Lung (tissue), 17 donors: ENCODE measurements at places on chromosomes 2 and 18. TPM values are rescaled to one million over a fixed set of nuclear protein-coding genes. Genes with fewer than 3 reads are reported as not detected.

Gene DLGAP1
- 5.2 TPM for total RNA-seq

Gene APCDD1
- total RNA-seq: 77.4 TPM

DNA sequence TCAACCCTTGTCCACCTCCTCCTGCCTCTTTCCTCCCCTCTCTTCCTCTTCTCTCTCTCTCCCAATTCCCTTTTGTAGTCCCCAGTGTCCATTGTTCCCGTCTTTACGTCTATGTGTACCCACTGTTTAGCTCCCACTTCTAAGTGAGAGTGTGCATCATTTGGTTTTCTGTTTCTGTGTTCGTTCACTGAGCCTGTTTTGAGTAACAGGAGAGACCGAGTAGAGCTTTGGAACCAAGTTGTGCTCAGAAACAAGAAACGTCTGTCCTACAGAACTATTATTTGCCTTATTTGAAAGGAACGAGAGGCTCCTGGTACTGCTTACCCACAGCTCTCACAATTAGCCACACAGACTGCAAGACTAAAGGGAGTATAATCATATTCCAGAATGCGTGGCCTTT lies 50.1 kb upstream of the MAPRE2 start:
- DNase-seq: no peak
- no peaks in the 10 kb centered on the region for H3K36me3 ChIP-seq
- H3K27me3 ChIP-seq: no peaks in the 10 kb centered on the region
- H3K27ac ChIP-seq: no peak overlapping the region
- no peak overlapping the region for H3K4me3 ChIP-seq
- H3K4me1 ChIP-seq: no peaks in the 10 kb centered on the region

- H3K4me3 ChIP-seq: no peak overlapping the region
- DNase-seq: peak; percentile 34
- peaks cover 2% of the 10 kb centered on the region for H3K27me3 ChIP-seq
- no peaks in the 10 kb centered on the region for H3K4me1 ChIP-seq
Measured at GRCh38 chr2:172836347-172836821, 100.7 kb downstream of the RAPGEF4 start.

- H3K4me1 ChIP-seq: peaks cover 10% of the 10 kb centered on the region
- DNase-seq: no peak
- no peaks in the 10 kb centered on the region for H3K27me3 ChIP-seq
- H3K27ac ChIP-seq: no peak overlapping the region
Measured at GRCh38 chr2:112813280-112813966, 23.2 kb downstream of the IL1B start.

DNA sequence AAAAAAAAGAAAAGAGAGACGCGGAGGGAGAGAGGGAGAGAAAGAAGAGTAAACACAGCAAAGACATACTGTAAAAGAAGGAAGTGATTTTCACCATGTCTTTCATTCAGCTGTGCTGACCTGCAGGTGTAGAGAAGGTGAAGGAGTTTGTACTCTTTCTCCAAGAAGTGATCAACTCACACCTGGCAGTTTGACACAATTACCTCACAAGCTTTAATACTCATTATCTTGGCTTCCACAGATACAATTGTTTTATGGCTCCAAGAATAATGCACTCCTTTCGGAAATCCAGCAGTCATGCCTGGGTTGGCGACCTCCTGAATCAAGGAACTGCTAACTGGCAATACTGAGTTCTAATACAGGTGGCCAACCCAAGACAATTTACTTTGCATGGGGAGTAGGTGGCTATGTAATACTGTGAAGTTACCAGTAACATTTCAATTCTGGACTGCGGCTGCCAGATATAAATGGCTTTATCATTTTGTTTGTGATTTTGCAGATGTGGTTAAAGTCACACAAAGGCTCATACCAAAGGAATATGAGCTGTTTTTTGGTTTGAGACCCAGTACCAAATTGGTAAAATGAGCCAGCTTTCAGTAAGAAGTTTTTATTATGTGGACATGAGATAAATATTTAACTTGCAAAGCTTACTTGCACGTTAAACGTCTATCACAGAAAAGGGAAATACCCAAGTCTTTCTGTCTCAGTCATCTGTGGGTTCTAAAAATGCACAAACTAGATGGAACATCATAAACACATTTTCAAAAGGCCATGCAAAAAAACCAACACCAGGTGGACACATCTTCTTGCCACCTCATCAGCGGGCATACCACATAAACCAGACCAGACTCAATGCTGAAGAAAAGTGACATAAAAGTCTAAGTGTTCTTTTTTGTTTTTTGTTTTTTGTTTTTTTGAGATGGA lies 69.3 kb downstream of the NCKAP5 start:
- H3K36me3 ChIP-seq: no peaks in the 10 kb centered on the region
- no peak overlapping the region for H3K4me3 ChIP-seq
- no peaks in the 10 kb centered on the region for H3K27me3 ChIP-seq
- H3K27ac ChIP-seq: no peak overlapping the region
- H3K4me1 ChIP-seq: peaks cover 22% of the 10 kb centered on the region

GRCh38 chr2:10097352-10098148 lies 17.3 kb upstream of the CYS1 start:
- no peak overlapping the region for H3K4me3 ChIP-seq
- no peak overlapping the region for H3K27ac ChIP-seq
- no peaks in the 10 kb centered on the region for H3K36me3 ChIP-seq
- peaks cover 4% of the 10 kb centered on the region for H3K27me3 ChIP-seq

DNA sequence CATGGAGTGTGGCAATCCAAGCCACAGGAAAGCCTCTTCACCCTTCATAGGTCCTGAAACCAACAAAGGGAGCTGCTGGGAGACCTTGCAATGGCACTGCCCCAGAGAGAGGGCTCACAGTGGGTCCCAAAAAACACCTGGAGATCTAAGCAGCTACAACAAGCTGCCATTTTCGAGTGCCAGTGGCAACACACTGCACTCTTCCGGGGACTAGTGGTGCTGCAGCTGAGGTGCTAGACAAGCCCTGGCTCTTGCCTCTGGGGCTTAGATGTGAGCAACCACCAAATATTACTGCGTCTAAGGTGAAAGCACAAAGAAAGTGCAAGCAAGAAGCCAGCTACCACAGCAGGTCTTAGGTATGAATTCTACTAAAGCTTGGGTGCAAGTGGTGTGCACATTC lies 192.9 kb downstream of the NOL4 start:
- no peak for DNase-seq
- H3K36me3 ChIP-seq: no peaks in the 10 kb centered on the region
- H3K27ac ChIP-seq: no peak overlapping the region
- H3K4me3 ChIP-seq: no peak overlapping the region
- no peaks in the 10 kb centered on the region for H3K27me3 ChIP-seq

- H3K4me3 ChIP-seq: no peak overlapping the region
- no peak for DNase-seq
- peaks cover 8% of the 10 kb centered on the region for H3K27me3 ChIP-seq
- no peaks in the 10 kb centered on the region for H3K4me1 ChIP-seq
Measured at GRCh38 chr2:232464544-232464885, 8.6 kb downstream of the ALPI start.

DNA sequence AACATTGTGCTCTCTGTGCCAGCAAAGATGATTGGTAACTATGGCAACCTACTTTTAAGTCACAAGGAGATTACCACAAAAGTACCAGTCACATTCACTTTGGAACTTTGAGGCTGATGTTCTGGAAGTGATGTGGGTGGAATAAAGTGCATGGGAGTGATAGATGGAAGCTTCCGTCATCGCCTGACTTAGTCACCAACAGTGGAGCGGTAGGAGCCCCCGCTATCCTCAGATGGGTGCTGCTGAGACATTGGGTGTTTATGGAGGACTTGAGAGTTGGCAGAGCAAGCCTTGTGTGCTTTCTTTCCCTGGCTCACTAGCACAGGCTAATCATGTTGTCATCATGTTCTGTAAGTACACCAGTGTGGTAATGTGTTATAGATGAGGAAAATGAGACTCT lies 4.6 kb downstream of the PPP1R7 start:
- H3K27me3 ChIP-seq: no peaks in the 10 kb centered on the region
- H3K4me1 ChIP-seq: peaks cover 11% of the 10 kb centered on the region
- no peak overlapping the region for H3K4me3 ChIP-seq
- no peak for DNase-seq

DNA sequence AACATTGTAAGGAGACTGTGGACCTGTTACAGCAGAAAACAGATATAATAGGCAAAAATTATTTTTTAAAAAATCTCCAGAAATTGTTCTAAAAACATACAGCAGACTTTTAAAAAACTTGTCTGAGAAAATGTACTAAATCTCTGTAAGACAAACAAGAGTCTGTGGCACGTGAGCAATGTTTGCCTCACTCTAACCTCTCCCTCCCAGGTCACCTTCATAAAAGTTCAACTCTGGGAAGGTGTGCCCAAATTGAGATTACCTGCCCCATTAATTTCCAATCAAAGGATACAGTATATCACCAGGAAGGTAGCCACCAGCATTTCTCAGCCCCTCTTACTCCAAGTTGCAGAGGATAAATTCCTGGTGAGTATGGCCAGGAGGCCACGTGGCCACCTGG lies 992.7 kb downstream of the TMEM182 start:
- H3K27me3 ChIP-seq: no peaks in the 10 kb centered on the region
- H3K4me3 ChIP-seq: no peak overlapping the region
- no peaks in the 10 kb centered on the region for H3K4me1 ChIP-seq
- H3K27ac ChIP-seq: no peak overlapping the region

DNA sequence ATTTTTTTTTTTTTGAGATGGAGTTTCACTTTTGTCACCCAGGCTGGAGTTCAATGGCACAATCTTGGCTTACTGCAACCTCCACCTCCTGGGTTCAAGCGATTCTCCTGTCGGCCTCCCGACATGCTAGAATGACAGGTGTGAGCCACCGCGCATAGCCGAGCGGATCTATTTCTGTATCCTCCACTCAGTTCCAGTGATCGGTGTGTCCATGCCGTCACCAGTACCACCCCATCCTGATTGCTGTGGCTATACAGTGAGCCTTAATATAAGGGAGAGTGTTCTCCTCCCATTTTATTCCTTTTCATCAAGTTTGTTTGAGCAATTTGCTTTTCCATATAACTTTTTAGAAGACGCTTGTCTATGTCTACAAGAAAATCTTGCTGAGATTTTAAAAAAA lies 35.2 kb downstream of the RFX8 start:
- H3K27me3 ChIP-seq: no peaks in the 10 kb centered on the region
- no peak overlapping the region for H3K27ac ChIP-seq
- DNase-seq: no peak
- H3K4me3 ChIP-seq: no peak overlapping the region
- no peaks in the 10 kb centered on the region for H3K36me3 ChIP-seq
- peaks cover 15% of the 10 kb centered on the region for H3K4me1 ChIP-seq
